COR-L47 (cell line): ENCODE measurements at places on chromosomes 1 and 21.

DNA sequence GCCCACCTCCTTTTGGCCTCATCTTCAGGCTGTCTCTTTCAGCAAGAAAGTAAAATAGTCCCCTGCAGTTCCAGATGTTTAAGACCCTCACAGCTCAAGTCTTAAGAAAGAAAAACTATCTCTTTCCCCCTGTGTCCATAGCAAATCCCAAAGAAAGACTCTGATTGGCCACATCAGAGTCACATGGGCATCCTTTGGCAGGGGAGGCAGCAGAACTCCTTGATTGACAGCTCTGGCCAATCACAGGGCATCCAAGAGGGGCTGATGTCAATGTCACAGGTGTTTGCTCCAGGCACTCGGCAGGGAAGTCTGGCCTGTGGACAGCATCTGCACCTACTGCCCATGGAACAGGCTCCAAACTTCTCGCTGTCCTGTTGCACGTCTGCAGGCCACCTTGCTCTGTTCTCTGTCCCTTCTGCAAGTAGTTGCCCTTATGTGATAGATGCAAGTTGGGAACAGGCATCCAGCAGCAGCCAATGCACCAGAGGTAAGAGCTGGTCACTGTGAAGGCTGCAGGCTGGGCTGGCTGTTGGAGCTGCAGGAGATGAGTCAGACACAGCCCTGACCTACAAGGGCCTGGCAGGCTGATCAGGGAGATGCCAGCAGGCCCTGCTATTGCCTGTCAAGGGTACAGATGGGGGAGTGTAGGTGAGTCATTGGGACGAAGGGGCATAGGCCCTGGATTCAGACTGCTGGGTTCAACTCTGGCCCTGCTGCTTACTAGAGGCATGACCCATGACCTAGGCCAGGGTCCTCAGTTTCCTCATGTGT lies 96.8 kb upstream of the TMEM51 start:
- no peak for DNase-seq

- peak; percentile 39 for DNase-seq
Observed at GRCh38 chr1:44602634-44603628, 71.3 kb downstream of the TMEM53 start.

DNA sequence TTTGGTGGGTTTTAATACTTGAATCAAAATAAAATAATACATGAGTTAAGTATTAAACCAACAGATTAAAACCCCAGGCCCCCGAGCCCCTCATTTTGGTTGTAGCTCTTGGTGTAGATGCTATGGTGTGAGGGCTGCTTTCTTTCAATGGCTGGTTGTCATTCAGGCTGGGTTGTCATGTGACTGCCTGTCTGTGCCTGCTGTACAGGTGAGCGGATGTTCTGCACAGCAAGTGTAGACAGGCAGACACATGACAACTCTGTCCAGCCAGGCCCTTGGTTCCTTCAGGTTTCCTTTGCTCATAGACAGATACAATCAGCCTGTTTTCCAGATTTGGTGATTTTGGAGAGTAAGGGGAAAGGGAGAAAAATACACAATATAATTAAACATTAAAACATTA lies 281.9 kb upstream of the C1orf105 start:
- no peak for DNase-seq

DNA sequence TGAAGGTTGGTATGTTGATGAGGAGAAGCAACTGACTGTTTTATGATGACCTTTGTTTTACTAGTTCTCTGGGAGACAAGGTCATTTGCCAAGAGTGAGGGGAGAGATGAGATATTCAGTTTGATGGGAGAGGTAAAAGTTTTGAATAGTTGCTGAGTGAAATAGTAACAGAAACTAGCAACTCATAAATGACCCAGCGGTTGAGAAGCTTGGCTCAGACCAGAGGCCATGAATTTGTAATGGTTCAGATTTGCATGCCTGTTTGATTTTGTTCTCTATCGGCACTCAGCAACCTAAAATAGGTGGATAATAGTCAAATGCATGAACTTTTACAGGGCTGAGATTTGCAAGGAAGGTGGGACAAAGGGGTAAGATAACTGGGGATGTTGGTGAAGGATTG lies 6.6 kb downstream of the CCDC30 start:
- no peak for DNase-seq

- no peak for DNase-seq
Observed at GRCh38 chr1:14778898-14779865, 180.7 kb downstream of the KAZN start.

- DNase-seq: no peak
Observed at GRCh38 chr1:219778793-219779369, 149.5 kb downstream of the SLC30A10 start.

- no peak for DNase-seq
Observed at GRCh38 chr1:202599669-202600431, 110.4 kb downstream of the SYT2 start.

DNA sequence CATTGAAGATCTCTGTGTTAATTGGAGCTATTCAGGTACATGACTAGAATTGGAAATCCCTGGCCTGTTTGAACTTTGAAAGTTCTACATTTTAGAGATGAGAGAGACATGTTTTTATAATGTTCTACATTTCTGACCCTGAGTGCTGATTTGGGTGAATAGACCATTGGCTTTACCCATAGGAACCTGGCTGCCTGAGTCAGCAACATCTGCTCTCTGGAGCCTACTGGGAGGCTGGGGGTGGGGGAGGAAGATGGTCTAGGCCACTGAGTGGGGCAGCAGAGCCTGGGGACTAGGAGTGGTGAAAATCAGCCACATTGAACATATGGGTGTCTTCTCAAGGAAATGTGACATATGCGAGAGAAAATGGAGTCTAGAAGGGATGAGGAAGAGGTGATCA lies 1.4 kb upstream of the VANGL1 start:
- no peak for DNase-seq

- no peak for DNase-seq
Observed at GRCh38 chr21:42735061-42735460, 81.6 kb downstream of the PDE9A start.

DNA sequence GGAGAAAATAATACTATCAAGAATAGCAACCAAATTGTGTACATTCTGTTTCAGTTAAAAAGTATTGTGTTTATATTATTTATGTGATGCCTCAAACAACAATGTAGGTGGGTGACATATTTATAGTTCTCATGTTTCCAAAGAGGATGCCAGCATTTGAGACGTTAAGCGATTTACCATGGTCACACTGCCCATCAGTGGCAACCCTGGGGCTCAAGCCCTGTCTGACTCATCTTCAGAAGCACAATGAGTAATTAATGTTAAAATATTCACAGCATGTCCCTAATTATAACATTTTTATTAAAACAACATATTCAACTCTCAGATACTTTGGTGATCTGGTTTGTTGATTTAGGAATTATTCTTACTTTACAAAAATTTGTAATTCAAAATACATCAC lies 409.4 kb downstream of the BRINP3 start:
- peak; percentile 22 for DNase-seq

DNA sequence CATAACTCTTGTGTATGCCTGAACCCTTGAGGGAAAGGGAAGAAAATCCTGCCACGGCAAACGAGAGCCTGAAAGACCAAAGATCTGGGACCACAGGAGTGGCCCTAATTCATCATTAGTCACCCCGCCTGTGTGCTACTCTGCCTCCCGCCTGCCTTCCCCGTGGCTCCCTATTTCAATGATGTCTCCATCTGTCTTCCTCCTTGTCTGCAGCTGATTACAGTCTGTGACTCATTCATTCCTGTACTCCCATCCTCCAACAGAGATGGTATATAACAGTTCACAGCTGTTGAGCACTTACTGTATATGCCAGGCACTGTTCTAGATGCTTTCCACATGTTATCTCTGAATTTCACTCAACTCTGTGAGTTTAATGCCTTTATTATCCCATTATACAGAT lies 96.6 kb downstream of the SEC16B start:
- no peak for DNase-seq

DNA sequence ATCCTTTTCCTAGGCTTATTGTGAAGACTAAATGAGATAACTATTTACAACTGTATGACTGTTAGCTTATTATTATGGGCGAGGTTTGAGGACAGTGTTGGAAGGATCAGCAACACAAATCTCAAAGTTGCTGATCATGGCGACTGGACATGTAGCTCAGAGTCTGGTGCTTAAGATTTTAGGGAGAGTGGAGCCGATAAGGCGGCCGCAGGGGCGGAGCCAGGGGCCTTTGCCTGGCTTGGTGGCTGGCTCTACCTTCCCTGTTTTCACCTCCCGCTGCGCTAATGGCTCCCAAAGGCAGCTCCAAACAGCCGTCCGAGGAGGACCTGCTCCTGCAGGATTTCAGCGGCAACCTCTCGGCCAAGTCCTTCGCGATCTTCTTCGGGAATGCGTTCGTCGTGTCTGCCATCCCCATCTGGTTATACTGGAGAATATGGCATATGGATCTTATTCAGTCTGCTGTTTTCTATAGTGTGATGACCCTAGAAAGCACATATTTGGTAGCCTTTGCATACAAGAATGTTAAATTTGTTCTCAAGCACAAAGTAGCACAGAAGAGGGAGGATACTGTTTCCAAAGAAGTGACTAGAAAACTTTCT lies 45.5 kb downstream of the GIPC2 start:
- no peak for DNase-seq

DNA sequence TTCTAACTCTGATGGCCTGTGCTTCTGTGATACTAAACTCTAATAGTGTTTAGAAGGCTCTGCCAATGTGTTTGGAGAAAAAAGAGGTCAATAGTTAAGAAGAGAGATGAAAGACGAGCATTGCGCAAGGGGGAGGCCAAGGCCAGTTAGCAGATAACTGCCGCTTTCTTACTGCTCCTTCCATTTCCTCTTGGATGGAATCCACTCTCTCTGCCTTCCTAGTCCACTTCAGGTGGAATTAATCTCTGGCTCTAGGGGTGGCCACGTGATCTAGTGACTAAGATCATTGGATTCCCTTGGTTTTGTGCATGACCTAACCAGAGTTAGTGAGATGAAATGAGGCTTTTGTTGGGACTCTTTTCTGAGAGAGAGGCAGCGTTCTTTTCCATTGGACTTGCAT lies 148.3 kb downstream of the ACTL8 start:
- no peak for DNase-seq

- no peak for DNase-seq
Observed at GRCh38 chr21:45306832-45307571, 19.3 kb upstream of the POFUT2 start.

DNA sequence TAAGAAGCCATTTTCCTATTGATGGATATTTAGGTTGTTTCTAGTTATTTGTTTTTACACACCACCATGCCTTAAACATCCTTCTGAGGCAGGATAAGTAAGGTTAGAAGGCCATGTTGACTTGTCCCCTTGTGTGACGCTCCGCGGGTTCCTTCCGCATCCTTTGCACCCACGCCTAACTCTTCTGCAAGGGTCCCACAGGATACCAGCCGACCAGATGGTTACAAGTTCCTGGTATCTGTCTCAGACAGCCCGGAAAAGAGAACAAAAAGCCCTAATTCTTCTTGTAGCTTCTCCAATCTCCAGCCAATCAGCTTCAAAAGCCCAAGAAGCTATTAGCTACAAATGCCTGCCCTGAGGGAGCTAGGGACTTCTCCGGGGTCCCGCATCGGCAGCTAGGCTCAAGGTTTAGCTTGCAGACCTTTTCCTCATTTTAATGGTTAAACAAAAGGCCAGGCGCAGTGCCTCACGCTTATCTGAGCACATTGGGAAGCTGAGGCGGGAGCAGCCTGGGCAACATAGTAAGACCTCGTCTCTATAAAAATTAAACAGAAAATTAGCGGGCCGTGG lies 4.9 kb upstream of the OTUD3 start:
- no peak for DNase-seq

GRCh38 chr1:212485913-212486618 lies 53.3 kb downstream of the NENF start:
- DNase-seq: peak; percentile 80

DNA sequence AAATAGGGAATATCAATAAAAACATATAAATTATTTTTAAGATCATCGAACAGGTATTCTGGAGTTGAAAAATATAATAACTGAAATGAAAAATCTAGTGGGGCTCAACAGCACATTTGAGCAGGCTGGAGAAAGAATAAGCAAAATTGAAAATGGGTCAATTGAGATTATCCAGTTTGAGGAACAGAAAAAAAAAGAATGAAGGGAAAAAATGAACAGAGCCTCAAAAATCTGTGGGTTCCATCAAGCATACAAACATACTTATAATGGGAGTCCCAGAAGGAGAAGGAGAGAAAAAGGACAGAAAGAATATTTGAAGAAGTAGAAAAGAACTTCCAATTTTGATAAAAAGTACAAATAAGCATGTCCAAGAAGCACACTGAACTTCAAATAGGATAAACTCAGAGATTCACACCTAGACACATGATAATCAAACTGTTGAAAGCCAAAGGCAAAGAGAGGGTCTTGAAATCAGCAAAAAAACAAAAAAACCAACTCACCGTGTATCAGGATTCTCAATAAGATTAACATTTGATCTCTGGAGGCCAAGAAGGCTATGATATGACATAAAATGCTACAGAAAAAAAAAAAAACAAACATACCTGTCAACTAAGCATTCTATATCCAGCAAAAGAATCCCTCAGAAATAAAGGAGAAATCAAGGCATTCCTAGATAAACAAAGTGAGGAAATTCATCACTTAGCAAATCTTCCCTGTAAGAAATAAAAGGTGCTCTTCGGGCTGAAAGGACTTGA lies 5.4 kb upstream of the COQ8A start:
- DNase-seq: no peak

DNA sequence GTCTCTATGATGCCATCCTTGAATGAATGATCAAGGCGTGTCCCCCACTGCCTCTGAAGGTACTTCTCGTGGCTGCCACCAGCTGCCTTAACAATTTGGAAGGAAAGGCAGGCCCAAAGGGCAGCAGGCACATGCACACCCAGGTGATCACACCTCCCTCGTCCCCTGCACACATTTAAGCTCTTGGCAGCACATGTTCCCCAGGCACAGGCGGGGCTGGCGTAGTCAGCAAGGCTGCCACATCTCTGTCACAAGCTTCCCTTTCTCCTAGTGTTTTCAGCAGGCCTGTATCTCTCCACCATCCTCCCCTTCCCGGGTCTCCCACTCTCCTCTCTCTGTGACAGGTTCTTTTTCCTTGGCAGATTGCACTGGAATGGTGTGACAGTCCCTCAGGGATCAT lies 111.9 kb downstream of the CACNA1E start:
- no peak for DNase-seq

GRCh38 chr1:17016317-17016661 lies 4.6 kb upstream of the ATP13A2 start:
- DNase-seq: no peak

DNA sequence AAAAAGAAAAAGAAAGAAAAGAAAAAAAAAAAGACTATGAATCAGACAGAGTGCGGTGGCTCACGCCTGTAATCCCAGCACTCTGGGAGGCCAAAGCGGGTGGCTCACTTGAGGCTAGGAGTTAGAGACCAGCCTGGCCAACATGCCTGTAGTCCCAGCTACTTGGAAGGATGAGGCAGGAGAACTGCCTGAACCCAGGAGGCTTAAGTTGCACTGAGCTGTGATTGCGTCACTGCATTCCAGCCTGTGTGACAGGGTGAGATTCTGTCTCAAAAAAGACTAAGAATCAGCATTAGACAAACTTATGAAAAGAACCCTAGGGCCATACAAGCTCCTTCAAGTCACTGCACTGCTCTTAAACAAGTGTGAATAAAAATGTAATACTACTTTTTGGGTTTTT lies 16.9 kb downstream of the PSMB4 start:
- DNase-seq: no peak
